Activated T-helper 1 cell treated with Interleukin-2 at 50 U/mL for 16 hours (primary cell): ENCODE measurements at places on chromosomes 1 and 21.

- peak; percentile 16 for DNase-seq
Measured at GRCh38 chr1:9539829-9540550, 725 bp downstream of the SLC25A33 start.

DNA sequence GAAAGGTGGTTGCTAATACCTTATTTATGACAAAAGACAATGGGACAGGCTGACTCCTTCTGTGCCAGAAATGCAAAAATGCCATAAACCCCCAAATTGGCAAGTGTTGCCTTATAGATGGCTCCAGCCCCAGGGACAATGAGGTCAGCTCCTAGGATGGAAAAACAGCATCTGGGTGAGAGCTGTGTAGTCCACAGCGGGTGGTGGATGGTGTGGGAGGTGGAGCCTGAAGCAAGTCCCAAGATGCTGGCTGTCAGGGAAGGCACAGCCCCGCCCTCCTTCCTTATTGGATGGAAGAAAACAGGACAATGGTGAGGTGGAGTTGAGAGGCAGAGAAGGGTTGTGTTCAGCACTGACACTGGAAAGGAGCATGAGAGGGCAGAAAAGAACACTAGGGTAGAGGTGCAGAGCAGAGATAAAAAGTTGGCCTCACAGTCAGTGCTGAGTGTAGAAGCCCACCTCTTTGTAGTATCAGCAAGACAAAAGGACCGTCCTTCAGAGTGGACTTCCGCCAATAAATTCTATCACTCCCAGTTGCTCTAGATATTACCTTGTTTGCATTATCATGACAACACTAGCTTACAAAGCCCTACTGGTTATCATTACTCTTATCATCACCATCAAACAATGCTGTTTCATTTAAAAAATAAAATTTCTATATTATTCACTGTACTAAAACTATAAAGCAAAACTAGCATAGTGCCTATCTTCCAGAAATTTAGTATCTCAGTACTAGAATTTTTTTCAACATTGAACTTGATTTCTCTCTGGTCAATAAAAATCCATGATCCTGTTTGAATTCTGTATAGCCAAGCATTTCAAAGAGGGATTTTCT, 3.7 kb upstream of the SDE2 start:
- DNase-seq: no peak

GRCh38 chr1:26941311-26941710, 19.0 kb downstream of the KDF1 start:
- no peak for DNase-seq

GRCh38 chr1:3283849-3284248, 170.6 kb upstream of the ARHGEF16 start:
- DNase-seq: no peak

GRCh38 chr1:211478376-211478775, 13.6 kb downstream of the RD3 start:
- DNase-seq: no peak

GRCh38 chr21:31502537-31503143, 156.9 kb upstream of the SOD1 start:
- DNase-seq: no peak

GRCh38 chr1:162207862-162208261, 138.4 kb downstream of the NOS1AP start:
- DNase-seq: no peak

DNA sequence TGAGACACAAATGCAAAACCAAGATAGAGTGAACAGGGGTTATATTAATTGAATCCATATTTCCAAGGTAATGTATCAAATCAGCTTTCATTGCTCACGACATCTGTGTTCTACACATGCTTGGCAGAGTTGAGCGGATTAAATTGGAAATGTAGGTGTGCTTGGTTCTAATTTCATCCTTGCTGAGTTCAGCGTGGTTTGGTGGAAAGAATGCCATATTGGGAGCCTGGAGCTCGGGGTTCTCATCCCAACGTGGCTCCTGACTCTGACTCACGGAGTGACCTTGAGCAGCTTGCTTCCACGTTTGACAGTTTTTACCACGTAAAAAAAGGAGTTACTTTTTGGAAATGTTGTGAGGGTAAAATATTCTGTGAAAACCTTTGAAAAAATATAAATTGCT, 92.0 kb downstream of the MTR start:
- DNase-seq: no peak

- peak; percentile 73 for DNase-seq
Measured at GRCh38 chr1:24925082-24925779, 4.8 kb downstream of the RUNX3 start.

DNA sequence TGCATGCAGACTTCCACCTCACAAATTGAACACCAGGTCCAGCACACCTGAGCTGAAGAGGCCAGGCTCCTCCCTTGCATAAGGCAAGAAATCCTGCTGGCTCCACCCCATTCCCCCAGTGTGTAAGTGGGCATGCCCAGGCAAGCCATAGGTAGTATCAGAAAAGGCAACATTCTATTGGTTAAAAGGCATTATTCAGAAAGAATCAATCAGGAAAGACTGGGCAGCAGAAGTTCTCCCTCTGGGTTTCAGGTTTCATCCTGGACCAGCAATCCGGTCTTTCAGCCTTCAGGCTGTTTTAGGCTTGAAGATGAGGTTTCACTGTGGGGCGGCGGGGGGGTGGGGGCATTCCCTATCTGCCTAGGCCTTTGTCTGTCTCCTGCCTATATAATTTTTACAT, 42.0 kb upstream of the LHX8 start:
- no peak for DNase-seq

DNA sequence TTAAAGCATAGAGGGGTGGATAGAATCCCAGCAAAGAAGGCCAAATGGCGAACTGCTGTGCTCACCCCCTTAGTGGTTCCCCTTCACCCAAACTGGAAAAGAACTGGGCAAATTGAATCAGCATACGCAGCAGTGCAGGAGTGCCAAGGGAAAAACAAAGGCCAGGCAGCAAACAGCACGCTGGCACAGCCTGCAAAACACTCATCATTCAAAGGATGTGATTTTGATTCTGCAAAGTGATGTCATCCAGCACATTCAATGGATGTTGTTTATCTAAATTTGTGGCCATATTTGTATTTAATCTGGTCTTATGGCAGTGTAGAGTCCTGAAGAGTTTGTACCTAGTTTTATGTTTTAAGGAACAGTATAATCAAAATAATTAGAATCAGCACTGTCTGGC, 71.8 kb upstream of the ECE1 start:
- DNase-seq: no peak

- DNase-seq: no peak
Measured at GRCh38 chr1:114270282-114270681, 116.6 kb upstream of the SYT6 start.

GRCh38 chr1:84916897-84917296, 23.9 kb upstream of the LPAR3 start:
- no peak for DNase-seq
